ENCODE measurements at places on chromosomes 3 and 15. TPM values are rescaled to one million over a fixed set of nuclear protein-coding genes. Genes with fewer than 3 reads are reported as not detected.

Gene ELP6
- 33.4 TPM for total RNA-seq

Gene CNTN4
- not detected for total RNA-seq

- no peak for DNase-seq
Observed at GRCh38 chr3:154898916-154899315, 181.2 kb upstream of the MME start.

DNA sequence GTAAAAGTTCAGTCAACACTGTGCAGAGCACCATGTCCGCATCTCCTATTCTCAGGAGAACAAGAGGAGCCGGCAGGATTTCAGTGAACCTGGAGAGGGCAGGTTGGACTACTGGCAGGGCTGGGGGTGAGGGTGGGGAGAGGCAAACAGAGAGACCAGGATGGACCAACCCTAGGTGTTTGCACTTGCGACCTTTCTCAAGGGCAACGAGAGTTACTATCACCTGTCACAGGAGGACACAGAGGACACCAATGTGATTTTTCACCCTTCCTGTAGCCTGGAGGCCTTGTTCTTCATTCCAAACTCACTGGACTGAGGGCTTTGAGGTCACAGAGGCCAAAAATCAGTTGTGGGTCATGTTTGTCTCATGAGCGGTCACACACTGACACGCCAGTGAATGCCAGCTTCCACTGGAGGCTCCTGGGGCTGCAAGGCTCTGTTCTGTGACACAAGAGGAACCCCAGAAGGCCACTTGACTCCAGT, 89.5 kb downstream of the CPN2 start:
- no peak for DNase-seq

- DNase-seq, result no peak
Observed at GRCh38 chr15:59295261-59296001, 77.2 kb downstream of the MYO1E start.

Measured in natural killer cell (primary cell).